ENCODE measurements at places on chromosomes 11 and 22.

DNA sequence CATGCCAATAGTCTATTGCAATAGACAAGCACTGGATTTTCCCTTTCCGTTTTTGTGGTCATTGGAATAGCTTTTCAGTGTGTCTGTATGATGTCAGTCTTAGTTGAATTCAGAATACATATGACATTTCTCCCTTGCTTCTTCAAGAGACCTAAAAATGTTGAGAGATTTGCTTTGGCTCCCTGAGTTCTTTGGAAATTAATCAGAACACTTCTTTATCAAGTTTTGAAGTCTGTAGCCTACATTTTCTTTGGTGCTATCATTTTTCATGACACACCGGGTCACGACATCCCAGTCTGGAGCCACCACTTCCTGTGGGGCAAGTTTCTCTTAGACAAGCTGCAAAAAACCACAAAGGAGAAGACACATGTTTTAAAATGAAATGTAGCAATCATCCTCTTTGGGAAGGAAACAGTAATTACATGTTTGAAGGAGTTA is 847.1 kb downstream of the OPCML start:
- no peak for DNase-seq

DNA sequence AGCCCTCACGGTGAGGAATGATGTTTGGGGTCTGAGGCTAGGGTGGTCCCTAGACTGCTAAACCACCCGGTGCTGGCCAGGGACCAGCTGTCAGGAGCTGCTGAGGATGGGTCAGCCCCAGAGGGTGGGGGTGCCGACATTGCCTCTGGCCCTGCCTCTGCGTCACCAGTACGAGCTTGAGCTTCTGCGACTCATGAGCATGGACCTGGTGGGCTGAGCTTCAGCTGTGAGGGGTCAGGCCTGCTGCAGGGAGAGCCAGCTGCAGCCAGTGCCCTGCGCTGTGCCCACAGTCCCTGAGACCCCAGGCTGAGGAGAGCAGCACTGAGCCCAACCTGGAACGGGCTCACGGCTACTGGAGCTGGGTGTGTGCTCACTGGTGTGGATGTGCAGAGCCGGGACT is 7.0 kb downstream of the DERL3 start:
- DNase-seq = no peak

GRCh38 chr22:19815823-19816290 is 38.8 kb downstream of the GNB1L start:
- no peak for DNase-seq

DNA sequence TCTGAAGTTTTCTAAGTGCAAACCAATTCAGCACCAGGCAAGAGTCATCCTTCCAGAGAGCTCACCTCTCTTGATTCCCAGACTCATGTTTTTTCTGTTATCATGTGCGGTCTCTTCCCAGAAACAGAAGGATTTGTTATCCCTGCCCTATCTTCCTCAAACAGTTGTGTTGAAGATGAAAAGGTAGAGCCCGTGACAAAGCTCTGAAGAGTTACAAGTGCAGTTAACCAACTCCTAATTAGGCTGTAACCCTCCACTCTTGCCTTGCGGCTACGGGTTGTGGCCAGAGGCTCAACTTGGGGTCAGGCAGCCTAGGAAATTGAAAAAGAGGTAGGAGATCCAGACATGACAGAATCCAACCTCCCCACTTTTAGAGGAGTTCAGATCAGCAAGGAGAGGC is 76.2 kb upstream of the CADM1 start:
- DNase-seq = no peak

DNA sequence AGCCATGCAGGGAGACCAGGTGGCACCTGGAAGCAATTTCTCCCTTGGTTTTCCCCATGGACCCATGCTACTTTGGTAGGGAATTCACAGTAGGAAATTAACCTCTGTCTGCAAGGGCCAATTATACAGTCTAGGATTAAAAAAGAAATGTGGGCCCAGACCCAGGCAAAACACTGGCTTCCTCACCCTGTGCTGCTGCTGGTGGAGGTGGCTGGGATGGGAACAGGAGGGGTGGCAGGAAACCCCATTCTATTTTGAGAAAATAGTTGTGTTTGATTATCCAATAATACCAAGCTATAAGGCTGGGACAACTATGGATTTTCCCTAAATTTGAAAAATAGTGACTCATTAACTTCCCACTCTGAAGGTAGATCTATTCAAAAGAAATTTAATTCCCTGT is 417.0 kb upstream of the NARS2 start:
- no peak for DNase-seq

DNA sequence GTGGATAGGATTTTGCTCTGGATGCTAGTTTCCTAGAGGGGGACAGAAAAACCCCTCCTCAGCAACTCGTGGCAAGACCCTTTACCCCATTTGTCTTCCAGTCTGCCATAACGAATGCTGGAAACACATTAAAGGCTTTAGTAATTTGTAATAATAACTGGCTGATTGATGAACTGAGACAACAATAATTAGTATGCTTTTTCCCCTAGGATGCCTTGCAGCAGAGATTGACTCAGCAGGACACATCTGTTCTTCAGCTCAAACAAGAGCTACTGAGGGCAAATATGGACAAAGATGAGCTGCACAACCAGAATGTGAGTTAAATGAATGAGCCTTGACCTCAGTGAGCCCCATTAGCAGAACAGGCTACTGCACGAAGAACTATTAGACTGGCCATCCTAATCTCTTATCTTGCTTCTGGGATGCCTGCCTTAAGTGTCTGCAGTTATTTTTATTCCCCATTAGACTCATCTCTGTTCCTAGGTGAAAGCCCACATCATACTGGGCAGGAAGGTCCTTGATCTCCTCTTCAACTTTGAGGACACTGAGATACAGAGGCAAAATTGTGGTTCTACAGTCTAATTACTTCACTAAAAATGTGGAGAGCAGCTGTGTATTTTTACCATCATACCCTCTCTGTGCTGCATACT is 32.9 kb upstream of the DLAT start:
- DNase-seq = no peak

GRCh38 chr11:95363708-95364107 is 132.7 kb upstream of the SESN3 start:
- DNase-seq = peak; percentile 87

DNA sequence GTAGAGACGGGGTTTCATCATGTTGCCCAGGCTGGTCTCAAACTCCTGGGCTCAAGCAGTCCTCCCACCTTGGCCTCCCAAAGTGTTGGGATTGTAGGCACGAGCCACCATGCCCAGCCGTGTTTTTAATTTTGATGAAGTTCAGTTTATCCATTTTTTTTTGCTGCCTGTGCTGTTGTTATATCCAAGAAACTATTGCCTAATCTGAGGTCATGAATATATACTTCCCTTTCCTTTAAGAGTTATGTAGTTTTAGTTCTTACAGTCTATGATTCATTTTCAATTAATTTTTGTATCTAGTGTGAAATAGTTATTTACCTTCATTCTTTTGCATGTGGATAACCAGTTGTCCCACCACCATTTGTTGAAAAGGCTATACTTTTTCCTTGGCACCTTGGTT is 50.3 kb upstream of the SORL1-AS1 start:
- no peak for DNase-seq

GRCh38 chr11:78214331-78215194 is 25.8 kb downstream of the USP35 start:
- DNase-seq = no peak

DNA sequence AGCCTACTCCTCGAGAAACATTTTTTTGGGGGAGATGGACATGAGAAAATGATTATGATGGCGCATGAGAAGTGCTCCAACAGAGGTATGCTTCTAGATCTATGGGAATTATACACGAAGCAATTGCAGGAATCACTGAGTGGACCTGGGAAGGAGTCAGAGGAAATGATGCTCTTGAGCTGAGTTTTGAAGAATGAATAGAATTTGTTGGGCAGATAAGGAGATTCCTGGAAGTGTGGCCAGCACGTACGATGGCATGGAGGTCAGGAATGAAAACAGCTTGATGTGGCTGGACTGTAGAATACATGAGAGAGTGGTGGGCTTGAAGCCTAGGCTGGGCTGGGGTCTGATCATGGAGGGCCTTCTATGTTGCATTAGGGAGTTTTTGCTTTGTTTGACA is 31.7 kb downstream of the ADAMTS15 start:
- no peak for DNase-seq

DNA sequence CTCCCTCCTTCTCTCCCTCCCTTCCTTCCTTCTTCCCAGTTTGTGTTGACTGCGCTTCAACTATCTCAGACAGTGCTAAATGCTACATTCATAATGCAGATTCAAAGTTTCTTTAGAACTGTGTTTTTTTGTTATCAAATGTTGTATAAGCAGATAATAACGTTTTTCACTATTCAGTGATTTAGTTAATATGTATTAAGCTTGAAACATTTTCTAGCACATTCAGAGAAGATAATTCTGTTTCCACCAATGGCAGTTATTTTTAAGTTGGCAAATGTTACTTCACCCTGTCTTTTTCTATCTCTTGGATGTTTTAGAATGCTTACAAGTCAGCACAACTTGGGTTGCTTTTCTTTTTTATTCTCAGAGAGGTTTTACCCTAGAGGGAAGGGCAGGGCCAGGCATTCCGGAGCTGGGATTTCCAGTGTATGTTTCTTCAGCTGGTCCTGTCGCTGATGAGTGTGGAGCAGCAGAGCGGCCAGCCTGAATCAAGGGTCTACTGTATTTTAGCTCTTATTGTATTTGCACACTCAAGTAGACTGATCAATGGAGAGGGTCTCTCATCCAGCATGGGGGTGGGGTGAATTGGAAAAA is 162.3 kb upstream of the ARHGAP20 start:
- no peak for DNase-seq

DNA sequence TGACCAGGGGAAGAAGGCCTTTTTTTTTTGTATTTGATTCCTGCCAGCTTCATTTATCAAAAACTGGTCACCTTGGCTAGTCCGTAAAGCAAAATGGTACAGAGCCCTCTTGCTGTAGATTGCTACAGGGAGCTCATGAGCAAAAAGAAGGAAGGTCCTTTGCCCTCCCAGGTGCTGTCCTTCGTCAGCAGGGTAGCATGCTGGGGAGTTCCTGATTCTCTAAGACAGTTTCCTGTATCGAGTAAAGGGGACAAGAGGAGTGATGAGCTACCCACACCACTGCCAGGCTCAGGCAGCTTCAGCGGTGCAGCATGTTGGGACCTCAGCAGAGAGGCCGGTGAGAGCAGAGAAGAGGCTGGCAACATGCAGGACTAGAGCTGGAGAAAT is 67.8 kb upstream of the CSNK2A3 start:
- DNase-seq = no peak

DNA sequence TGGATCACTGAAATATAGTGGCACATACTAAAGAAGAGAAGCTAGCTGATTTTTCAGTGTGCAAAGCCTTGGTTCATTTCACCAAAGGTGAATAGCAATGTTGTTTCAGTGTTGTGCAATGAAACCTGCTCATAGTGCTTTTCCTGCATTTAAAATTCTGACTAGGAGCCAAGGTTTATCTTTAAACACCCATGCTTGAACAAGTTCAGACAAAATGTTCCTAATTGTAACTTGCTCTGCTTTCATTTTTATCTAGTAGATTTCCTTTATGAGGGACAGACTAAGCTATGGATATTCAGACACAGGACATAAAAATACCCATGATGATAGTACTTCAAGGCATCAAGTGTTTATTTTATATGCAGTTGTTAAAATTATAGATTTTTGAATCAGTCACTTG is 47.7 kb downstream of the BBOX1 start:
- no peak for DNase-seq

- DNase-seq = no peak
Measured at GRCh38 chr22:36405671-36406538, 18.1 kb upstream of the MYH9 start.
